ENCODE measurements at places on chromosomes 7 and 10. TPM values are rescaled to one million over a fixed set of nuclear protein-coding genes. Genes with fewer than 3 reads are reported as not detected.

GRCh38 chr7:90155206-90155605 lies 937 bp downstream of the STEAP1 start:
- DNase-seq, result no peak

DNA sequence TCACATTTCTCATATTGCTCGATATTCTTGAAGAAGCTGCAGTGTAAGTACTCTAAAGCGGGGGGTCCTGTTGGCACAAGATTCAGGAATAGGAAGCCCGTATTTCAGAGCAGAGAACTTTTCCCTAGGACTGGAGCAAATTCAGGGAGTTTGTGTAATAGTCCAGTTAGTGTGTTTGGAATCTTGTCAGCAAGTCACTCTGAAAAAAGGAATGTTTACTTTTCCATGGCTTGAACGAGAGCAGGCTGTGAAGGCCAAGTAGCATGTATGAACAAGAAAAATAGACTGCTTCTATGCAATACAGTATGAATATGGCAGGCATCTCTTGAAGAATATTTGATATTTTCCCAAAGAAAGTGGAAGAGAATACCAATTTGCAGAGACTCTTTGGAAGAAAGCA lies 39.8 kb downstream of the CDC123 start:
- DNase-seq, result no peak

DNA sequence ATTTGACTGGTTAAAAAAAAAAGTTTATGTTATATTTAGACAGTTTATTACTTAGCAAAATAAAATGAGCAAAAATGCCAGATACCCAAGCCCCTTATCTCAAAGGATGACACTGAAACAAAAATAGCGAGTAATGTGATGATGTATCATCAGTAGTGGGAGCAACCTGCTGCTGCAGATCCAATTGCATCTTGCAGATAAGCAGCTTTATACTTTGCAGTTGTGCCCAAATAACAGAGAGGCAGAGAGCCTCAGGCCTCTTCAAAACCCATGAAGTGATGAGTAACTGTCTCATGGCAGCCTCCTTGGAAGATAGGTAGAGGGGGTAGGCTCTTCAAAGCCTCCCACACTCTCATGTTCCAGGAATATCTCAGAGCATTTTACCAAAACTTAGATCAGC lies 468.2 kb upstream of the LRRTM3 start:
- no peak for DNase-seq

ADGRA1 gene
- total RNA-seq, result not detected

C10orf71 gene
- total RNA-seq, result not detected

TRIM73 gene
- 0.50 TPM for total RNA-seq

DNA sequence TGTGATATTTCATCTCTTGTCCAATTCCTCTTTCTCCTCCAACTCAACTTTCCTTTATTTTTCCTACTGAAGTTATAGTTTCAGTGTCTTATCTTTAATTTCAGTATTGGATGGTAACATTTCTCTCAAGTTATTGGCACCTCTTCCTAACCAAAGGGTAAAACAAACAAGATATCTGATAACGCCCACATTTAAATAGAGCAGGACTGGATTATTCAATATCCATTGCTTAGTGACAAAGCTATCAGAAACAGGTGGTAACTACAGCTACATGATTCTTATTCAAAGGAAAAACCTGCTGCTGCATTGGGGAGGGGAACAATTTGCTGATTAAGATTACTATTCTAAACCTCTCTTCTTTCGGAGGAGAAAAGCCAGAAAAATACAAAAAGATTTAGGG lies 87.8 kb downstream of the TAF3 start:
- no peak for DNase-seq

Measured in SK-MEL-5 (cell line).